ENCODE measurements at places on chromosomes 3 and 15.

GRCh38 chr3:101722394-101723173 lies 1.8 kb upstream of the CEP97 start:
- no peak for DNase-seq

GRCh38 chr15:74511583-74511982 lies 29.4 kb upstream of the ARID3B start:
- no peak for DNase-seq

DNA sequence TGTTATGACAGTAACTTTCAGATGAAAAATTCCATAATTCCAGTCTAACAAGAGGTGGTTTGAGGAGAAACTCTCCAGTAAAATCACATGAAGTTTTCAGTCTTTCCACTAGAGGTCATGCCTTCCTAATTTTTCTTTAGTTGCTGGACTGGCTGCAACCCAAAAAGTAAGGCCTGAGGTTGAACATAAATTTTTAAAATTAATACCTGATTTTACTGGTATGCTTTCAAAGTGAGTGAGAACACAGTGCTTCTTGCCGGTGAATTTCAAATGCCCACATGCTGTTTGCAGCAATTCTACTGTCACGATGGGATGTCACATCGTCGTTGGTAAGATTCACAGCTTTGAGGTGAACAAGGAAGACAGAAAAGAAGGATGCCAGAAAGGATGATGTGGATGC lies 89.0 kb upstream of the FGF12 start:
- DNase-seq = no peak

- DNase-seq = no peak
Observed at GRCh38 chr15:47412136-47412535, 305.2 kb upstream of the SEMA6D start.

DNA sequence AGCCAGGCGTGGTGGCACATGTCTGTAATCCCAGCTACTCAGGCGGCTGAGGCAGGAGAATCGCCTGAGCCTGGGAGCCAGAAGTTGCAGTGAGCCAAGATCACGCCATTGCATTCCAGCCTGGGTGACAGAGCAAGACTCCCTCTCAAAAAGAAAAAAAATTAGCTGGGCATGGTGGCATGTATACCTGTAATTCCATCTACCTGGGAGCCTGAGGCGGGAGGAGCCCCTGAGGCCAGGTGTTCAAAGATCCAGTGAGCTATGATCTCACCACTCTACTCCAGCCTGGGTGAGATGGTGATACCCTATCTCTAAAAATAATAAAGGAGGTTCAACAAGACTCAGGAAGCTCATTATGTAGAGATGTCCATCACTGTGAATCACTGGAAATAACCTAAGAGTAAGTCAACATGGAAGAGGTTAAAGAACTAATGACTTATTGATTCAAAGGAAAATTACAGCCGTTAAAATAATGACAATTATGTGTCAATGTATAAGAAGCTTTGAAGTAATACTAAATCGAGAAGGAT lies 19.8 kb upstream of the RAB7A start:
- no peak for DNase-seq

GRCh38 chr3:16254916-16255315 lies 9.8 kb downstream of the DPH3 start:
- no peak for DNase-seq

DNA sequence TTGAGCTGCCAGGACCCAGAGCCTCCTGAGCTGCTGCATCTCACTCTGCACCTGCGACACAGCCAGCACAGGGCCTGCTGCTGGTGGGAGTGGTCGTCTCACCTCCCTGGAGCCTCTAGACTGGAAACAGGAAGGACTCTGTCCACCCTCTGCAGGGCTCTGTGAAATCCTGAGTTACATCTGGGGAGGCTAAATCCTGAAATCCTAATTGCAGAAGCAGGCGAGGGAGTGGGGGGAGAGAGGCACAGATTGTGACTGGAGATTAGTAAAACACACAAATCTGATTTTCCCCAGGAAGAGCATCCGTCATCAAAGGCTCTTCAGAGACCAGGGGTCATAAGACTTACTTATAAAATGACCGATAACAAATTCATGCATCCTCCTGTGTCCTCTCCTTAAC lies 31.6 kb upstream of the GABRG3 start:
- DNase-seq = no peak

DNA sequence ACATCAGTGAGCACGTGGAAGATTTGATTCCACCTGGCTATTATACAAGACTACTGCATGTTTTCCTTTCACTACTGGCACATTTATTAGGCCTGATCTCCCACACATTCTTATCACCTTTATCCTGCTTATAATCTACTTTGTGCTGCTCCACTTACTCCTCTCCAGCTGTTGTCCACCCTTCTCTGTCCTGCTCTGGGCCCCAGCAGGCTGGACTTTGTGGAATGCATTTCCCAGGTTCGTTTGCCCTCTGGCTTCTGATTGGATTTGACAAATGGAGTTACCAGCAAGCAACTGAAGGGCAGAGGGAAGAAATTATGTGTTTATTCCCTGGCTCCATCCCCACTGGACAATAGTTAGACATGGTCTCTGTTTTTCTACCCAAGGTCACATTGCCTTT lies 75.5 kb downstream of the DCLK3 start:
- no peak for DNase-seq

Measured in hypothalamus (tissue), 51 donors.